ENCODE measurements at places on chromosomes 1 and 21.

DNA sequence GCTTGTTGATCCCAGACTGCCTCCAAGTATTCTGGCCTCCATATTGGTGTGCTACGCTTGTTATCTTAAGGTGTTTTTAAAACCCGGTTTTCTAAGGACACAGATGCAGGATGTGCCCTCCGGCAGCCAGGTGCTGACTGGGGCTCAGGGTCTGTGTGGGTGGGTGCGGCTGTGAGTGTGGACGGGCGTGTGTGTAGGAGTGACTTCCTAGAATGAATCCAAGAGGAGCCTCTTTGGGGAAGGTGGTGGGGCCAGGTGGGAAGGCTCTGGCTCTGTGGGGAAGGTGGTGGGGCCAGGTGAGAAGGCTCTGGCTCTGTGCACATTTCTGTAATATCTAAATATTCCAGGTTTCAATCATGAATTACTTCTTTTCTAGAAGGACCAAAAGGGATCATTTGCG, 12.8 kb upstream of the TSPEAR start:
- no peak for DNase-seq

DNA sequence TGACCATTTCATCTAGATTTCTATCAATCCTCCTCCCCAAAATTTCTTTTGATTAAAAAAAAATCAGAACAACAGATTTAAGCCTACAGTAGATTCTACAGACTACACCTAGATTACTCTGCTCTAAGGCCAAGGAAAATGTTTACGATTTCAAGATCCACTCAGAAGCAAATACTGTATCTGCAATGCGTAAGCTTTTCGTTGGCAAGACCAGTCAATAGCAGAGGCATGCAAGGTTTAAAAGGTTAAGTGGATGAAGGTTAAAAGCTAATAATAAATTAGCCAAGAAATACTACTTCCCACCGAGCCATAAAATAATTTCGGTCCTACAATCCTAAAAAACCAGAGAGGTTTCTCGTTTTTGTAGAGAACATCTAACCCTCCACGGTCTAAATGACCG, 1.3 kb downstream of the CLSTN1 start:
- no peak for DNase-seq

DNA sequence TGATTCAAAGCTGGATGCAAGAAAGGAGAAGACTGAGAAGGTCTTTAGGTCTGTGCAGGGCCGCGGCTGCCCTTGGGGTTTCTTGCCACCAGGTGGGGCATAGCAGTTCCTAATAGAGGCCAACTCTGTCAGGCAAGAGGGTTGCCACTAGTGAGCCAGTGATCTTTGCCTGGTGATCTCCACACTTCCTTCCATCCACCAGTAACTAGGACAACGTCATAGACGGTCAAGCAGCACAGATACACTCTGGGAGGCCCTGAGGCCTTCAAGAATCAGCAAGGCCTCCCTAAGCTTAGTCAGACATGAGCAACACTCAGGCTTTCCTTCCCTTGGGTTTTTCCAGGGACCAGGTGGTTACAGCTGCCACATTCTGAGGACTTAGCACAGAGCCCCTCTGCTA, 32.9 kb upstream of the ATP2B4 start:
- peak; percentile 44 for DNase-seq

- DNase-seq = no peak
Measured at GRCh38 chr21:46131838-46132651, 23.3 kb downstream of the FTCD start.

DNA sequence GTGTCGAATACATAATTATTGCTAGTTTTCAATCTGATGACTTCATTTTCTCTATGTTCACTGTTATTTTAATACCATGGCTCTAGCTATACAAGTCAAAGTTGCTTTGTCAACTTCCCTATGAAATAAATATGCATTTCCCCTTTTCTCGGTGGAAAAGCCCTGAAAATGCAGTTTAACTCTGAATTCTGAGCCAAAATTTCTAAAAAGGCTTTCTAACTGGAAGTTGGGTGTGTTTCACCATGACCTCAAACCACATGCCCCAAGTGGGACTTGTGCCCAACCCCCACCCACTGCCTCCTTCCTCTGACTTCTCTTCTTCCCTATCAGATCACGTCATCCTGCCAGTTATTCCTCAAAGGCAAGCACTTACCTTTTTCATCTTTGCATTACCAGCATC, 8.9 kb downstream of the MKNK1 start:
- DNase-seq = no peak

GRCh38 chr1:26702680-26703038, 6.8 kb downstream of the ARID1A start:
- peak; percentile 27 for DNase-seq

DNA sequence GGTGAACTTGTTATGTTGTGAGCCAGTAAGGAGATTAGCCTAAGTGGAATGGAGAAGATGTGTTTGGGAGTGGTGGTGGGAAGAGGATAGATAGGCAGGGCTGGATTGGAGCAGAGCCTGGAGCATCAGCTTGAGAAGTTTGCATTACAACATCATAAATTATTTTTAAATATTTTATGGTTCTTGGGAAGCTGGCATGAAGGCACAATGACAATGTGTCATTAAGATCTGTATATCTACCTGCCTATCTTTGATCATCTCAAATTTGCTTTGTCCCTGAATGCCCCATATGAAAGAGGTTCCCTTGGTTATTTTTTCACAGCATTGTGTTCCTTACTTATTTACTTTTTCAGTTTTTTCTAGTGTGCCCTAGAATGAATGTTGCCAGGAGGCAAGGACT, 32.3 kb downstream of the HRNR start:
- DNase-seq = no peak

GRCh38 chr1:205514211-205515142, 10.0 kb downstream of the CDK18 start:
- no peak for DNase-seq

- no peak for DNase-seq
Measured at GRCh38 chr1:41848216-41848952, 70.3 kb downstream of the HIVEP3 start.

- DNase-seq = no peak
Measured at GRCh38 chr1:153505576-153505975, 30.2 kb downstream of the S100A6 start.

DNA sequence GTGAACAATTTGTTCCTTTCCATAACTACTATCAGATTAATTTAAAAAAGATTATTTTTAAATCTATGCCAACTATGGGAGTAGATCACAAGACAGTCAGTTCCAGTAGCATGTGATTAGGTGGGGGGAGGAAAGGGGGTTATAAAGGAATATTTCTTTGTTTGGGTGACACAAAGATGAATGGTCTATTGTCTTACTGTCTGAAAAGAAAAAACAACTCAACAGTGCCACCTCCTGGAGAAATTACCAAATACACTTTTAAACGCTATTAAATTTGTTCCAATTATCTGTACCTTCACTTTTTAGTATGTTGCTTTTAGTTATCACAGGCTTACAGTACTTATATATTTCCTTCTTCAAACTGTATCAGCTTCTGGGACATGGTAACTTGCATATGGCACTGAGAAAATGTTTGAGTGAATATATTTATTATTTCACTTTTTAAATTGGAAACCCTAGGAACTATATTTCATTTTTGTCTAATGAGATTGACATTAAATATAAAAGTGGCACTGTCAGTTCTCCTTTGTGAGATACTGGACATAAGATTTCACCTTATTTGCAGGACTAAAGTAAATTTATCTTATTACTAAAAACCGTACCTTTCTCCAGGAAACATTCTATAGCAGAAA, 1.7 kb upstream of the SORT1 start:
- no peak for DNase-seq

- no peak for DNase-seq
Measured at GRCh38 chr1:37631036-37631435, 3.7 kb downstream of the RSPO1 start.

DNA sequence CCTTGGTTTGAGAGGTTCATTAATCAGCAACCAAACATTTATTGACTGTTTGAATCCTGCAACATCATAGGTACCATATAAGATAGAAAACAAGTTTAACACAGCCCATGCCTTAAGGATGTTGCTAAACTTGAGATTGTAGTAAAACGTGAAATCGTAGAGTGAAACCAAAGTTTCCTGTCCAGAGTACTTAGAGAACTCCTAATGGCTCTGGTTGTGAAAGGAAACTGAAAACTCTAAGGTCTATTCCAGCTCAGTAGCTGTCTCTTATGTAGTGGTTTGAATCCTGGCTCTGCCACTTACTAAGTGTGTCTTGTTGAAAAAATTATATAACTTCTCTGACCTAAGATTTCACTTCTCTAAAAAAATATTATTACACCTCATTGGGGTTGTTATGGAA, 310.9 kb downstream of the NTNG1 start:
- no peak for DNase-seq

- no peak for DNase-seq
Measured at GRCh38 chr1:179053486-179053885, 27.8 kb downstream of the FAM20B start.

DNA sequence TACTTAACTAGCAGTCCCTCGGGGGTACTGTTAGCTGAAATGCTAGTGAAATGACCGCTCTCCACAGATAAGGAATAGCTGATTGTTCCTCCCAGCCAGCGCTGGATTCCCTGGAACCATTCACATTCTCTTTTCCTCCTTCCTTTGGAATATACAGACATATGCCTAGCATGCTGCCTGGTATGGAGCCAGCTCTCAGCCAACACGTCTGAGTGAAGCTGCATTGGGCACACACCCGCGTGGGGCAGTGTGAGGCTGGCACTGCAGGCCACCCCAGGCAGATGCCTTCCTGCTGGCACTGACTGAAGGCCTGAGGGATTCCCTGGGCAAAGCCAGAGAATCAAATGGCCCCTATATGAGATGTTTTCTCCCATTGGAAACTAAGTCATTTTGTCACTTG, 66.7 kb downstream of the TLR5 start:
- DNase-seq = no peak

- DNase-seq = no peak
Measured at GRCh38 chr21:38291874-38292273, 35.1 kb downstream of the KCNJ15 start.

DNA sequence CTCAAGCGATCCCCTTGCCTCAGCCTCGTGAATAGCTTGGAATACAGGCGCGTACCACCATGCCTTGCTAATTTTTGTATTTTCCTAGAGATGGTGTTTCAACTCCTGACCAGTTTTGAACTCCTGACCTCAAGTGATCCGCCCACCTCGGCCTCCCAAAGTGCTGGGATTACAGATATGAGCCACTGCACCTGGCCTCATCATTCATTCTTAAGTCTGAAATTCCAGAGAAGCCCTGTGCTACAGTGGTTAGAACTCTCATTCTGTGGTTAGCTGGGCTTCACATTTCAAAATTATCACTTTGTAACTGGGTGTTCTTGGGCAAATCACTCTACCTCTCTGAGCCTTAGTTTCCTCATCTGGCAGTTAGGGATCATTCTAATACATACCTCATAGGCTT, 86.1 kb upstream of the POU3F1 start:
- no peak for DNase-seq
